Fibroblast of skin of left quadriceps (primary cell): ENCODE measurements at places on chromosomes 4 and X.

- no peak for DNase-seq
Measured at GRCh38 chr4:76974150-76974549, 24.6 kb downstream of the SEPTIN11 start.

- DNase-seq: no peak
Measured at GRCh38 chr4:69124941-69125340, 28.7 kb downstream of the UGT2B7 start.

DNA sequence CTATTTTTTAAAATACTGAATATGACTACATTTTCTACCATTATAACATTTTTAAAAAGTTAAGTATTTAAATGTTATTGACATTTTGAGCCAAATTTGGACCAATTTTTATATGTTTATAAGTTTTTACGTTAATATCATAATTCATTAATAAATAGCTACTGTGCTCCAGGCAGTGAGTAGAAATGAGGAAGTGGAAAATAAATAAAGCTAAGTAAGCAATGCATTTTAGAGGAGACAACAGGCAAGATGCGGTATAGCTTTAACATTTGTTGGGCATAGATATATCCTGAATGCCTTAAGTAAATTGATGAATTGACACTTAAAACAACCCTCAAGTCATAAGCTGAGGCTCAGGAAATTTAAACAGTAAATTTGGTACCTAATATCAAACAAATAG lies 474.8 kb downstream of the PCDH10 start:
- DNase-seq: no peak

DNA sequence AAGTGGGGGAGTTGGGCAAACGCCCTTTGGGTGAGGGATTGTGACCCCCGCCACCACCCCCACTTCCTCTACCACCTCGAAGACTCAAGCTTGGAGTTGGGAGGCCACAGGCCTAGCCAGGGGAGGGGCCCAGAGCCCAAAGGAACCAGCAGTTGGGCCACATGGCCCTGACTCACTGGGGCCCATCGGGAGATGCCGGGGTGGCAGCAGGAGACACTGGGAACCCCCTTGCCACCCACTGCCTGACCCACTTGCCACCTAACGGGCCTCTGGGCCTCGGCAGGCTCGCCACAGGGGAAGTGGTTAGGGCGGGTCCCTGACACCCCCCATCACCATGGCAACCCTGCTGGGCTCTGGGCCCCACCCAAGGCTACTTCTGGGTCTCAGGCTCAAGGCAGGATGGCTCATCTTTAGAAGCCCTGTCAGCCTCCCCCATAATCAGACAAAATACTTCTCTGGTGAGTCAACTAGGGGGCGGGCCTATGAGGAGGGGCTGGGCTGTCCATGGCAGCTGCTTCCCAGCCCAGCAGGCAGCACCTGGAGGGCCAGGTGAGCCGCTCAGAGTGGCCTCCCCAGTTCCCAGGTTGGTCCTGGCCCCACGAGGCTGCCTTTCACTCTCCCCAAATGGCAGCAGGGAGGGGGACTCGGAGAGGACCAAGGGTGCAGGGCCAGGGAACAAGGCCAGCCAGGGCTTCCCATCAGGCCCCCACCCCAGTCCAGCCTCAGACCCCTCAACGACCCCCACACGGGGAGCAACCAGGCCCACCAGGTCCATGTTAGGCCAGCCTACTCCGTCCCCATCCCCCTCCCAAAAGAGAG lies 5.6 kb downstream of the FLNA start:
- peak; percentile 79 for DNase-seq

GRCh38 chrX:43973249-43974099 lies at the start of gene NDP:
TSS of gene NDP (minus strand) at chrX:43973390. CDS start at chrX:43958645, 14,745 bp downstream.
- no peak for DNase-seq

DNA sequence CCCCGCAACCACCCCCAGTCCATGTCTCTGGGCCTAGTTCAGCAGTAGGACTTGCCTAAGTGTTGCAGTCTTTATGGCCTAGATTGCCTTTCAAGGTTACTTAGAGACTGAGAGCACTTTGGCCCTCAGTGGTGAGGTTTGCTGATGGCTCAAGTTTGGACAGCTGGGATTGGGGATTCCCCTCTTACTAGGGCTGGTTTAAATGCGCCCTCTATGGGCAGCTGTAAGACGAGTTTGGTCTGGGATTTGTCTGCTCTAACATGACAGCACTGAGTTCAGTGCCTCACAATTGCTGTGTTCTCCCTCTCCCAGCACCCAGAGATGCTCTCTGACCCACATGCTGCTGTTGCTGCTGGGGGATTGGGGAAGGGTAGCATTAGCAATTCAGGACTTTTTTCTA lies 23.1 kb downstream of the DACH2 start:
- no peak for DNase-seq

GRCh38 chrX:153881281-153881680 lies 4.7 kb downstream of the L1CAM start:
- DNase-seq: no peak

GRCh38 chr4:6580353-6580752 lies 5.4 kb downstream of the MAN2B2 start:
- DNase-seq: no peak

DNA sequence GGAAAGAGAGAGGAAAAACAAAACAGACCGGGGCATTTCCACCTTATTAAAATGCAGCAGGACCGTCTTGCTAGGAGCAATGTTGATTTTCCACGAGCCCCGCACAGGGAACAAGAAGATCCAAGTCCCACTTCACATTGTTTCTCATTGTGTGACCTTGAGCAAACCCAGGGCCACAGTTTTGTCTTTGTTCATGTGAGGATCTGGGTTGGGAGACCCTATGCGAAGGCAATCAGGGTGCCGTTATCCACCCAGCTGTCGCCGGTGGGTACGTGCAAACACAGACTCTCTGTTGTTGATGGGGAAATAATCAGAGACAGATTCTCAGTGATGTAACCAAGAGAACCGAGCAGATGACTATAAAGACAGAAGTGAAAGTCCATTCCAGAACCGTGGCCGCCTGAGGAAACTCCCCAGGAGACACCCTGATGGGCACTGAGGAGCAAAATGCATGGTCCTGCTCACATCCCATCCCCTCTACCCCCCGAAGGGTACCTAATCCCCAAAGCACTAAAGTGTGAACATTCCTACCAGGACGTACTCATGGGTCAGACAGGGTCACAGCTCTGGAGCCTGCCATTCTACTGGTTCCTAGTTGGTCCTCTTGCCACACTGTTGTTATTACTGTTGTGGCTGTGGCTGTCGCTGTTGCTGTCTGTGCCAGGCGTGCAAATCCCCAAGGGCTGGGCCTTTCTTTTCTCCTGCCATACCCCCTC lies 102.7 kb upstream of the RBPJ start:
- no peak for DNase-seq

GRCh38 chr4:186570193-186570996 lies 15.0 kb upstream of the MTNR1A start:
- DNase-seq: peak; percentile 15

DNA sequence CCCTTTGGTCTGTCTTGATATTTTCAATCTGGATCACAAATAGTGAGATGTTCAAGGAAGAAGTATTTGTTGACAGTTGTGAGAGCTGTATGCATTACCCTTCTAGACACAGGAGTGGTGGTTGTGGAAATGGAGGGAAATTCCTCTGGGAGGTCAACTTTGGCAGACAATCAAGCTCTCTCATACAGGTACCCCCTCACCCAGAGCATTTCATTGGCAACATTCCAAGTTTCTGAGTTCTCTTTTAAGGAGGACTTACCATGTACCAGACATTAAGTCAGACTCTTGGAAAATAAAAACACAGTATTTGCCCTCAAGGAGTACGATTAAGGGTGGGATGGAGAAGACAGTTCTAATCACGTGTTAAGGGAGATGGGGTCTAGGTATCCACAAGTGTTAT lies 45.3 kb downstream of the KLHL15 start:
- no peak for DNase-seq

GRCh38 chr4:19177616-19178015 lies 1074.1 kb upstream of the SLIT2 start:
- no peak for DNase-seq

GRCh38 chr4:52658641-52659000 lies 480 bp downstream of the USP46 start:
- DNase-seq: no peak

DNA sequence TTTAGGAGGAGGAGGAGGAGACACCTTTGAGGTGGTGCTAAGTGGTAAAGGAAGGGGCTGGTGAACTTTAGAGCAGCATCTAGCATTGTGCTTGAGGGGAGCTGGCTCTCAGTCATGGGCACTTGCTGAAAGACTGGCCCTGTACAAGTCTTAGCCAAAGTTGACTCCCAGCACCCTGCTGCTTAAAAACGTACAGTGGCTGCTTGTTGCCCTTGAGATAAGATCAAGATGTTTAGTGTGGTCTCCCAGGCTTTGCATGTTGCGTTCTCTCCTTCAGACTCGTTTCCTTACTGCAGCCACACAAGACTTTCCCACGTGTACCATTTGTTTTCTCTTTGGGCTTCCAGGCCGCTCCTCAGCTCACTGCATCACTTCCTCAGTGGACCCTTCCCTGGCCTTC lies 1.8 kb downstream of the MED28 start:
- DNase-seq: no peak

GRCh38 chr4:122612540-122612939 lies 8.3 kb downstream of the IL21 start:
- DNase-seq: no peak

GRCh38 chr4:149738156-149738555 lies 77.5 kb downstream of the IQCM start:
- no peak for DNase-seq

GRCh38 chr4:84459783-84460182 lies 39.3 kb downstream of the NKX6-1 start:
- no peak for DNase-seq

DNA sequence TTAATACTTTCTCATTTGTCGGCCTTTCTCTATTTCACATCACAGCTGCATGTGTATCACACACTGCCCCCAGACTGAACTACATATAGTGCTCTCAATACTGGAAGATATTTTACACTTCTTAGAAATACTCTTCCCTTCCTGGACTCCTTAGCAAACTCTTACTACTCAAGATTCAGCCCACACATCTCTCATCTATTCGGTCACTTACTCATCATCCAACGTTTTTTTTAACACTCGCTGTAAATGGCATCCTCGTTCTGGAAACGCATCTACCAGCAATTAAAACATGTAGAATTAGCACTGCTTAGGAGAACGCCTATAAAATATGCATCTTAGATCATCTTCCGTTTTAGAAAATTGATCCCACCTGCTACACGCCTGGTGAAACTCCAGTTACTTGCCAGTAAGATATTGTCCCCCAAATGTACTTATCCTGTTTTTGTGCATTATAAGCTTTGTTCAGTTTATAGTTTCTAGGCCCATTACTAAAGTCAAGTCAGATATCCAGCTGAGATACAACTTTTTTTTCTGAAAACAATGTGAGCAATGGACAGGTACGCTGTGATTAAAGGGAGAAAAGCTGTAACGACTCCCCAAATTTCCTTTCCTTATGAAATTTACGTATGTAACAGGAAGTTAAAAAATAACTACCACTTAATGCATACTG lies 1.0 kb downstream of the LRP2BP start:
- no peak for DNase-seq

GRCh38 chr4:121238461-121238860 lies 74.3 kb upstream of the TNIP3 start:
- DNase-seq: no peak

- DNase-seq: no peak
Measured at GRCh38 chr4:14452001-14452400, 550.3 kb upstream of the CPEB2 start.

- no peak for DNase-seq
Measured at GRCh38 chrX:146056511-146057081, 239.0 kb downstream of the SLITRK2 start.

- no peak for DNase-seq
Measured at GRCh38 chr4:22241415-22241814, 274.5 kb downstream of the ADGRA3 start.

DNA sequence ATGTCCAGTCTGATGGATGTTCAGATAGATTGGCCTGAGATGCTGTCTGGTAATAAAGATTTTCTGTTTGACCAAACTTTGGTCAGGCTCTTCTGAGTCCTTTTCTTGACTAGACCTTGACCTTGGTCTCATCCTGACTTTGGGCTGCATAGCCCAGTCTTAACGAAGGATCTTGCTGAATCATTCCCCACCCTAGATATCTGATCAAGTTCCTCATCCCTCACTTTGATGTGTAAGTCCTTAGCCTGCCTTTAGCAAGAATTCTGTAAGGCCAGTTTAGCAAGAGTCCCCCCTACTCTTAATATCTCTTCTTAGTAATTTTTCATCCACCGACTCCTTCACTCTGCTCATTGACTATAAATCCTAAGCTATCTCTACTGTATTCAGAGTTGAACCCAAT lies 244.4 kb upstream of the JADE1 start:
- DNase-seq: no peak

- no peak for DNase-seq
Measured at GRCh38 chrX:105241056-105241455, 20.6 kb upstream of the TEX13A start.

- no peak for DNase-seq
Measured at GRCh38 chr4:112110059-112110425, 35.2 kb upstream of the FAM241A start.

DNA sequence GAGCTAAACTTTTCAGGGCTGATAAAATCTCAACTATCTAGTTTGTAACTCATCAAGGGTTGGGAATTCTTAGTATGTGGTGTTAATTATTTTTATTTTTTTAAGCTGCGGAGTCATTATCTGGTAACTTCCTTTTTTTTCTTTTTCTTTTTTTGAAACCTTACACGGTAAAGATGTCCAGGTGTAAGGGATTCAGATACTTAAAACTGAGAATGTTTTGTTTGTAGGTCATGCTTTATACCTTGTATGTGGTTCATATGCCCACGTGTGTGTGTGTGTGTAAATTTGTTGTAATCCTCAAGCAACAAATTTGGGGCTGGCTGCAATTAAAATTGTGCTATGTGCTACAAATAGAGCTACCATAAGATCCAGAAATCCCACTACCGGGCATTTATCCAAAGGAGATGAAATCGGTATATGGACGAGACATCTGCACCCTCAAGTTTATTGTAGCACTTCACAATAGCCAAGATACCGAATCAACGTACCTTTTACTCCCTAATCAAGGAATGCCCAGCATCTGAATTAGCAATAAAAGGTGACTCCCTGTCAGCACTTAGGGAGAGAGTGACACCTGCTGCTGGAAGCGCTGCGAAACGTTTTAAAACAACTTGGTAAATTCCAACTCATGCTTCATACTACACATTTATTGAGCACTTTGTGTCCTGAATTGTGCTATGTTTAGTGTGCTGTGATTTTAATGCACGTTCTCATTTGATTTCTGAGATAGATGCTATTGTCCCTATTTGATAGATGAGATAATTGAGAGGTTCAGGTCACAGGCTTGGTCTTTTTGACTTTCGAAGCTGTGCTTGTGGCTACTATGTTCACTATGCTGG lies 16.1 kb downstream of the MSMO1 start:
- DNase-seq: no peak

DNA sequence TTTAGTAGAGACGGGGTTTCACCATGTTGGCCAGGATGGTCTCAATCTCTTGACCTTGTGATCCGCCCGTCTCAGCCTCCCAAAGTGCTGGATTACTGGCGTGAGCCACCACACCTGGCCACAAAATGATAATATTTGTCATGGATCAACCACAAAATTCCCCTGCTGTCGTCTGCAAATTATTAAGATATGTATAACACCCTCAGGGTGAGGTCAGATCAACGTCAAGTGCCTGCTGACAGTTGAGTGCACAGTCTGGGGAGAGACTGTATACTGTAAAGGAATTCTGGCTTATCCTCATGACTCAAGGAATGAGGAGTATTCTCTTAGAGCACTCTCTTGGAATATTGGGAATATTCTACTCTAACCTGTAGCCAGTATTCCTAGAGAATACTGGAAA lies 11.2 kb downstream of the EPGN start:
- no peak for DNase-seq
